Muscle of arm (tissue), 14 donors: ENCODE measurements at places on chromosomes 16 and 17. TPM values are rescaled to one million over a fixed set of nuclear protein-coding genes. Genes with fewer than 3 reads are reported as not detected.
A peak's percentile ranks its signal among the peaks of the same experiment; 100 is the strongest.

- DNase-seq, result no peak
Measured at GRCh38 chr17:6334386-6334785, 100.5 kb downstream of the AIPL1 start.

CBFA2T3 gene
- polyA plus RNA-seq, result 12.9 TPM

HOXB3 gene
- polyA plus RNA-seq, result 13.4 TPM

CCL5 gene
- polyA plus RNA-seq, result 1.2 TPM

- DNase-seq, result peak; percentile 46
Measured at GRCh38 chr17:13114601-13115031, 96.8 kb upstream of the ELAC2 start.

FNDC8 gene
- polyA plus RNA-seq, result not detected

GRCh38 chr16:54657058-54657708 is 273.5 kb upstream of the IRX5 start:
- no peak for DNase-seq

DNA sequence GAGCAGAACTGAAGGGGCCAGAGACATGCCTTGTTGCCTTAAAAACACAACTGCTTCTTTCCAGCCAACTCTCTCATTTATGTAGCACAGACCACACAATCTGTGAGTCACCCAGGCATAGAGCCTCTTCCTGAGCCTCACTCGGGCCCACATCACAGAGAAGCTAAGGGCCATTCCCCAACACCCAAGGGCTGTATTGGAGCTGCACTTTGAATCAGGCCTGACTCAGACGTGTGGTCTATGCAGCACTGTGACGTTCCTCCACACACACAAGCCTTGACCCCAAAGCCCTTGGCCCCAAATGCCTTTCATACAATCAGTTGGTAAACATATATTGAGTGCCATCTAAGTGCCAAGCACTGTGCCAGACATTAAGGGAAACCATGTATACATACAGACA is 308.9 kb upstream of the DYNLRB2 start:
- DNase-seq, result no peak

GRCh38 chr17:34542700-34543336 is 36.6 kb upstream of the TMEM132E start:
- peak; percentile 22 for DNase-seq

NPIPB5 gene
- 50.3 TPM for polyA plus RNA-seq

GRCh38 chr16:89845417-89845816 is 17.1 kb downstream of the SPIRE2 start:
- no peak for DNase-seq

GRCh38 chr16:6482696-6483468 is 849.8 kb upstream of the RBFOX1 start:
- no peak for DNase-seq

TEKT5 gene
- not detected for polyA plus RNA-seq

KRT24 gene
- polyA plus RNA-seq, result not detected

- DNase-seq, result no peak
Measured at GRCh38 chr17:35519439-35519838, 18.0 kb downstream of the SLFN12L start.

DNA sequence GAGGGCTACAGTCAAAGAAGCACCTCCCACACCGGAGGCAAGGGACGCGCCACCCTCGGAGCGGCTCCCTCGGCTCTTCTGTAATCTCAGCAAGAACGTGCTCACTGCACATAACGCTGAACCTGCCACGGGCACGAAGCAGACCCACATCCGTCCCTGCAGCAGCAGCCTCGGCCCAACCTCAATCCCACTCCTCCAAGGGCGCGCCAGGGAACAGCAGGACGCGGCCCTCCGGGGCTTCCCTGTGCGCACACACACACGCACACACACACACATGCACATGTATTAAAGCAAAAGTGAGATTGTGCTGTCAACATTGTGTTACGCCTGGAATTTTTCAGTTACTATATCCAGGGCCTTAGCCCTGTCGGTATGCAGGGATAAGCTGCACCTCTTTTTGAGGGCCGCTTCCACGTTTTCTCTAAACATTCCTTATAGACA is 54.0 kb downstream of the TBC1D16 start:
- DNase-seq, result no peak

DRC7 gene
- not detected for polyA plus RNA-seq

GRCh38 chr17:31857920-31858641 is 963 bp downstream of the COPRS start:
- DNase-seq, result no peak

DNA sequence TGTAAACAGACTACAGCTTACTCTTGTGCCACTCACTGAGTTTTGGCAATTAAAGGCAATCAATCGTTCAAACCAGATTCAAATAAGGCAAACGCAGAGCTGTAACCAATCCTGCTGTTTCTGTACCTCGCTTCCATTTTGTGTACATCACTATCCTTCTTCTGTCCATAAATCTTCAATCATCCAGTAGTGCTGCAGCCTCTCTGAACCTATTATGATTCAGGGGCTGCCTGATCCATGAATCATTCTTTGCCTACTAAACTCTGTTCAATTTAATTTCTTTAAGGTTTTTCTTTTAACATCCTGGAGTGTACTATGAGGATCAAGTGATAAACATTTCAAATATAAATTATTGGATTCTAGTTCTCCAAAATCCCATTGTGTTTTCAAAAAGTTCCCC is 93.9 kb downstream of the CEP112 start:
- no peak for DNase-seq

- no peak for DNase-seq
Measured at GRCh38 chr16:85027958-85028684, 526 bp downstream of the KIAA0513 start.

GRCh38 chr16:75318737-75319136 is 67.3 kb upstream of the BCAR1 start:
- DNase-seq, result no peak

DNA sequence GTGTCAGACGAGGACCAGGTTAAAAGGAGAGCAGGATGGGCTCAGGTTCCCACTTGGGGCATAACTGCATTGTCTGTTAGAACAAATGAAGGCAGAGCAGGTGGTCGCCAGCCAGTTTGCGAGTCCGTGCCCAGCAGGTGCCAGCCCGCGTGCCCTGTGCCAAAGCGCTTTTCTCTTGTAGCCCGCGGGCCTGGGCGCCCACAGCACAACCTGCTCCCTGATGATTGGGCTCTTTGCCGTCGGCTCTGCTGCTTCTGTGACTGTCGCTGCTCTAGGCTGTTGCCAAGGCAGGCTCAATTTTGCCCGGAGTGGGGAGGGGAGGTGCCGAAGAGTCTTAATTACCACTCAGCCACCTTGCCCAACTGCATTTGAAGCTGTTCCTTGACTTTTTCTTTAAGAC is 21.1 kb downstream of the KNOP1 start:
- no peak for DNase-seq

CIITA gene
- polyA plus RNA-seq, result 1.0 TPM

ZP2 gene
- polyA plus RNA-seq, result 0.20 TPM

DNA sequence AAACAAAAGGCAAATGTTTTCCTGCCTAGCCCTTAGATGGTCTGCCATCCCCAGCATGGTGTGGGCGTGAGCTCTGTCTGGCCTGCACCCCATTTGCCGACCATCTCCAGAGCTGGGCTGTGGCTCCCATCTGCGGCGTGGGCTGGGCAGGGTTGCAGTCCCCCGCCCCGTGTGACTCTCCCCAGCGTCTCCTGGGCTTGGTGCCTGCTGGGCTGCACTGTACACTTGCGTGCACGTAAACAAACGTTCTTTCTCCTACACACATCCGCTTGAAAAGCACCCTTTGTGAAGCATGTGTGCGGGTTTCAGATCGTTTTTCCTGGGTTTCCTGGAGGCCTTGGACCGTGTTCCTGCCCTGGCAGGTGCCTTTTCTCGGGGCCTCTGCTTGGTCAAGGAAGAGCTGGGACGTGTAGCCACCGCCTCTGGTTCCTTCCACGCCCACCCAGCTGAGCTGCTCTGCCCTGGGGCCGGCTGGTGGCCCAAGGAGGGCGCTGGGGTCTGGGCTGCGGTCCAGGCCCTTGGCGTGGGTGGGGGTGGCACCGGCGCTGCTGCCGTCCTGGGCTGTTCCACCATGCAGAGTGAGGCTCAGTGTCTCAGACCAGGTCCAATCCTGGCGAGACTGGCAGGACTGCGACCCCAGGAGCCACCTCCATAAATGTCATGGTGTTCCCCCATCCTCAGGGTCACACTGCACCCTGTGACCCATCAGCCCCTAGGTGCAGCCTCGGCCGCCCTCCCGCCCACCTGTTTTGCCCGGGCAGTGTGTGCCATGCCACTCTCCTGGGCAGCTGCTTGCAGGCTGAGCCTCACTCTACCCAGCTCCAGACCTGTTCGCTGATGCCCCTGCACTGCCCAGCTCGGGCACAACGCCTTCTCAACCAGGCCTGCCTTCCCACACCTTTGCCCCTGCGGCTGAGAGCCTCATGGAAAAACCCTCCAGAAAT is 9.9 kb upstream of the BAIAP3 start:
- DNase-seq, result no peak

GRCh38 chr17:38546396-38546795 is 59.4 kb downstream of the SRCIN1 start:
- no peak for DNase-seq

DNA sequence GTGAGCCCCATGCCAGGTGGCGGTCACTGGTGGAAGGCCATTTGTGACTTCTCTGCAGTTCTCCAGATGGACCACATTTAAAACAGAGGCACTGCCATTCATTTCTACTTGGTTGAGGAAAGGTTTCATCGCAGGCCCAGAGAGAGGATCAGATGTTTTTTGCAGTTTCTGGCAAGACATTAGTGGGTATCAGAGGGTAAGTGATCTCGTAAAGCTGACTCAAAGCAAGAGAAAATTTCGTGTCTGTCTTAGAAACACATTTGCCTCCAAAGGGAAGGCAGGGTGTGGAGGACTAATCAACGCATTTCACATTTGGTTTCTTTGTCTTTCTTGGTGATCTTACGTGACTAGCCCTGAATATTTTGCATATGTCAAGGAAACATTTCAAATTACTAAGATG is 81.8 kb downstream of the PRKCB start:
- no peak for DNase-seq

TRAF4 gene
- 48.2 TPM for polyA plus RNA-seq

SPATA22 gene
- 1.9 TPM for polyA plus RNA-seq

DNA sequence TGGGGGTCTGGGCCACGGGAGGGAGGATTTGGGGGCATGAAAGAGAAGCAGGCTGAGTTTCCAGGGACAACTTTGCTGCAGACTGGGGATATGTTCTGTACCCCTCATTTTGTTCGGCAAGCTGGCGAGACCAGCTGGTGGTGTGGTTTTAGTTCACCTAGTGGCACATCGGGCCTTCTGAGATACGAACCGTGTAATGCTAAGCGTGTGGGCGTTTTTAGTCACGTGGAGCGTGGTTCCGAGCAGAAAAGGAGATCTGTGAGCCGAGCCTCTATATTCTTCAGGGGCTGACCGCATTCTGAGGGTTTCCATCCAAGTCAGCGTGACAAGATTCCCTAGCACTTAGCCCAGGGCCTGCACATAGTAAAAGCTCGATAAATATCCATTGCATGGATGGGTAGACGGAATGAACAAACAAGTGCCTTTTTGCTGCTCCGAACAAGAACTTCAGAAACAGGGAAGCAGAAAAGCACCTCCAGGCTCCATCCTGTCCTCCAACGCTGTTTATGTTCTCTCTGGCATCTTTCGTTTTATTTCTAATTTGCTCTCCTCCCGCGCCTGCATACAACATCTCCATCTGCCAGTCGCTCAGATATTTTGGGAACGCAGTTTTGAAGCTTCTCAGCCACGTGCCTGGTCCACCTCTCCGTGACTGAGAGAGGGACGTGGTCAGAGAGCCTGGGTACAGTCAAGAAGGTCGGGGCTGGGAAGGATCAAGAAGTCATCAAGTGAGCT is 5.8 kb downstream of the SYT17 start:
- no peak for DNase-seq

NTN1 gene
- polyA plus RNA-seq, result 33.5 TPM
